Activated CD4-positive, CD25-positive, alpha-beta regulatory T cell treated with anti-CD3 and anti-CD28 coated beads, Interleukin-2, amount 50 U/mL, for 72 hours (primary cell): ENCODE measurements at places on chromosomes 12 and 14.

DNA sequence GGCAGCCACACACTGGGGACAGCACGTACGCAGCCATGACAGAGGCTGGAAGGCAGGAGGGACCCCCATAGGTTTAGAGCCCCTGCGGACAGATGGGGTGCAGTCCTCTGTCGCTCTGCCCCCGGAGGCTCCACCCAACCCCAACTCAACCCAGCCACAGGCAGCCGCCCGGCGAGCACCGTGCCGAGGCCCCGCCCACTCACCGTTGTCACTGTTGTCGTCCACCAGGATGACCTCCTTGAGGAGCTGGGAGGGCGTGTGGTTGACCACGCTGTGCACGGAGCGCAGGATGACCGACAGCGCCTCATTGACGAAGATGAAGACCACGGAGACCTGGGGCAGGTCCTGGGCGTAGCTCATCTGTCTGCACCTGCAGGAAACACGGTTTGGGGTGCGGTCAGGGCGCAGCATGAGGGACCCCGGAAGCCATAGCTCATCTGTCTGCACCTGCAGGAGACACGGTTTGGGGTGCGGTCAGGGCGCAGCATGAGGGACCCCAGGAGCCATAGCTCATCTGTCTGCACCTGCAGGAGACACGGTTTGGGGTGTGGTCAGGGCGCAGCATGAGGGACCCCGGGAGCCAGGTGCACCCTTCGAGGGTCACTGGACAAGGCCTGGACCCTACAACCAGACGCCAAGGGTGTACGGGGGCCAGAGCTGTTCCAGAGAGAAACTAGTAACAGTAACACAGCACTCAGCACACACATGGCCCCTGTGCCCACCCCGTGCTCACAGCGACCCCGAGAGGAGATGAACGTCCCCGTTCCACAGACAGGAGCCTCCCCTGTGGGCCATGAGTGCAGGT is 66.9 kb downstream of the GALNT9 start:
- no peak for DNase-seq

GRCh38 chr14:54771411-54772027 is 131.1 kb downstream of the GCH1 start:
- no peak for DNase-seq

GRCh38 chr12:76022506-76022905 is 9.1 kb downstream of the PHLDA1 start:
- DNase-seq = no peak

DNA sequence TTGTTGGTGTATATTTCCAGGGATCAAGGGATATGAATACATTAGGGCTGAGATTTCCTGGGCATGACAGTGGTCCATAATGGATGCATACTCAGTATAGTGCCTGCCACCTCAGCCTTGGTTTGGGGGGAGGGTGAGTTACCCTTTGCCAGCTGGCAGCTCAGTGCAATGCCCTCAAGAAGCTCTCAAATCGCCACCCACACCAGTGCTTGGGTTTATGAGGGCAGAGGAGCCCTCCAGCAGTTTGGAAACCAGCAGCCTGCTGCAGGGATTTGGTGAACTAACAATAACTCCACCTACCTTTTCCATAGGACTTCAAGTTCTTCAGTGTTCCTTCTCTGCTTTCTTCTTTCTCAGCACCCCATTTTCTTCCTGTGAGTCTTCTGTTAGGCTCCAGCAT is 218.9 kb downstream of the LRFN5 start:
- no peak for DNase-seq

- DNase-seq = no peak
These were observed 72.4 kb downstream of the ATP2B1 start for GRCh38 chr12:89636052-89636775.

GRCh38 chr12:18696971-18697602 is 40.7 kb downstream of the PLCZ1 start:
- no peak for DNase-seq

DNA sequence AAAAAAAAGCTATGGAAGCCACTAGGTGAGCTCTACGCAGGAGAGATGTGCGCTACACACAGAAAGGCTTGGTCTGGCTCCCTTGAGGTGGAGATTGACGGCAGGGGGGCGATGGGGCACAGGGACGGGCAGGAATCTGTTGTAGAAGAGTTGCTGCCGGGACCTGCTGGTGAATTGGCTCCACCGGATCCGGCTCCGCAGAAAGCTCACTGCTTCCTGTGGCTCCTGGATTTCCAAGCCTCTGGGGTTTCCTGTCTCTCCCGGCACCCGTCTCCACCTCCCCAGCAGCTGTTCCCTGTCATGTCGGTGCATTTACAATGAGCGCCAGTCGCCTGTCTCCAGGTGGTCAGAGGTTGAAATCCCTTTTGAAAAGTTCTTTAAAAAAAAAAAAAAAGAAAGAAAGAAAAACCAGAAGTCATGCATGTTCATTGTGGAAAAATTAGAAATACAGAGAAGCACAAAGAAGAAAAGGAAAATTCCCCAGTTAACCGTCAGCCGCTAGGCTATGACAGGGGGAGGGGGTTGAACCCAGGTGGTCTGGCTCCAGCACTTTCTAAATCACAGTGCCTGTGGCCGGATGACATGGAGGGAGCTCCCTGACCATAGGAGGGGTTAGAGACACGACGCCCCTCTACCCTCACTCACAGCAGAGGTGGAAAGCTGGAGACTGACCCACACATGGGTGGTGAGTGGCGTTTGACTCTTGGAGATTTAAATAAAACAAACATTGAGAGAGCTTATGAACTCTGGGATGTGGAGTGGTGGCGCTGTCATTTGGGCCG is 20.8 kb downstream of the FAM222A start:
- no peak for DNase-seq

DNA sequence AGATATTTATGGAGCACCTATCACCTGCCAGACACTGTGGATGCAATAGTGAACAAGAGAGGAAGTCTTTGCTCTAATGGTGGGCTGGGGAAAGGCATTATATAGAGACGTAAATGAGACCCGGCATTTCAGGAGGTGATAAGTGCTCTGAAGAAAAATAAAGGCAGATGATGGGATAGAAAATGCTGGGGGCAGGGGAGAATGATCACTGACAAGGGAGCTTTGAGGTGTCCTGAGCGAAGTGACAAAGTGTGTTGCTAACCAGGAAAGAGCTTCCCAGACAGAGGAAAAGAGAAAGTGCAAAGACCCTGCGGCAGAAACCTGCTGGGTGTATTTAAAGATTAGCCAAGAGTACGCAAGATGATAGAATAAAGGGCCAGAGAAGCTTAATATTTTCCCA is 1096.1 kb downstream of the BCL11B start:
- DNase-seq = no peak

GRCh38 chr12:18250313-18250916 is 10.9 kb upstream of the PIK3C2G start:
- no peak for DNase-seq
